ENCODE measurements at places on chromosomes 5 and 9.

DNA sequence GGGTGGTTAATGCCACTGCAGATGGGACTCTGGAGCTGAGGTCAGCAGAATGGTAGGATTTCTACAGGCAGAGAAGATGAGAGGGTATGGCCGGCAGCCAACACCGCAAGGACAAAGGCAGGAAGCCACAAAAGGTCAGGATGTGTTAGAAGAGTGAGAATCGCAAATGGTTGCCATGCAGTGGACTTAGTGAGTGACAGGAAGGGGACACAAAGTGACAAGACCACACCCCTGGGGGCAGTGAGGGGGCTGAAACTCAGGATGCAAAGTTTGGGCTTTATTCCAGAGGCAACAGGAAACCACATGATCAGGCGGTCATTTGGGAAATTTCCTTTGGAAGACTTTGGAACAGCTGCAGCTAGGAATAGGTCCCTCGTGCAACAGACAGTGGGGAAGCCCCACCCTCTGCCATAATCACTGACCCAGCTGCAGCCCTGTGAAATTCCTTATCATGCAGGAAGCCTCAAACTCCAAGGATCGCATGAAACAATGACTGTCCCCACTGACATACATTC lies 14.2 kb upstream of the CCDC180 start:
- DNase-seq: no peak

DNA sequence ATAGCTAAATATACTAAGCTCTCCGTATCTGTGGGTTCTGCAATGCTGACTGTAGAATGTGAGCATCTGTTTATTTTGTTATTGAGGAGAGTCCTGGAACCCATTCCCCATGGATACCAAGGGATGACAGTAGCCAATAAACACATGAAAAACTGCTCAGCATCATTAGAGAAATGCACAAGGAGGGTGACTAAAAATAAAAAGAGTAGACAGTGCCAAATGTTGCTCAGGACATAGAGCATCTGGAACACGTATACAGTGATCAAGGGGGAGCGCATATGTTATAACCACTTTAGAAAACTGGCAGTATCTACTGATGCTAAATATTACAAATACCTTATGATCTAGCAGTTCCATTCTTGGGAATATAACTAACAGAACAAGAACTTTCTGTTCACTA lies 31.0 kb downstream of the MARCHF6 start:
- no peak for DNase-seq

GRCh38 chr5:163563880-163564279 lies 58.5 kb downstream of the MAT2B start:
- no peak for DNase-seq

- no peak for DNase-seq
Observed at GRCh38 chr9:100601216-100601615, 23.3 kb downstream of the CAVIN4 start.

- DNase-seq: no peak
Observed at GRCh38 chr5:169336242-169336641, 35.3 kb upstream of the SLIT3 start.

DNA sequence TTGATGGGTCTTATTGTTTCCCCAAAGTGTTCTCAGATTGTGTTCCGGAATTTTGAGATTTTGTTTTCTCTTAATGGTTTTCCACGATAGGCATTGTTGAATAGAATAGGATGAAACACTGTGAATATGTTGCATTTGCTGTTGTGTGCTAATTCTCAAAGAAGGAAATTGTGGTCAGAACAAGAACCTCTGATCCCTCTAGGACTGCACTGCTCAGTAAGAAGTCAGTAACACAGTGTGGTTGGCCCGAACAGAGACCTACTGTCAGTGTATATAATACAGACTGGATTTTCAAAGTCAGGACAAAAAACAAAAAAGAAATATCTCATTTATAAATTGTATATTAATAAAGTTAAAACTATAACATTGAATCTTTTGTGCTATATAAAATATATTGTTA lies 494.8 kb downstream of the MAT2B start:
- no peak for DNase-seq

GRCh38 chr9:122122468-122122867 lies 29.4 kb upstream of the TTLL11 start:
- DNase-seq: no peak

- no peak for DNase-seq
Observed at GRCh38 chr5:179623906-179624741, 653 bp upstream of the HNRNPH1 start.

DNA sequence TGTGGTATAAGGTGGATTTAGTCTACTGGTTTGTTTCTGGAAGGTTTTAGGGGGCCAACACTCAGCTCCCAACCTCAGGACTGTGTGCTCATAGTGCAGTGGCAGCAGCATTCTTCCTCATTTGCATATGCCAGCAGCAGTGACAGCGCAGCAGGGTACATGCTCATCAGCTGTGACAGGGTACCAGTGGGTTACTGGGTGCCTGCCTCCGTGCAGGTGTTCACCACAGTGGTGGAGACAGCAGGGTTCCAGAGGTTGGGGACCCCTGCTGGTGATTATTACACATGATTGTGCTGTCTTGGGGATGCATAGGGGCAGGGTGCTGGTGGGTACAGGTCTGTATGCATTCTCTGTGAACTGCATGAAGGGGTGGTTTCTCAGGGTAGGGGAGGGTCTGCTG lies 45.5 kb upstream of the IFNE start:
- no peak for DNase-seq
